Neural progenitor cell (in vitro differentiated cells): ENCODE measurements at places on chromosomes 2 and 18.

DNA sequence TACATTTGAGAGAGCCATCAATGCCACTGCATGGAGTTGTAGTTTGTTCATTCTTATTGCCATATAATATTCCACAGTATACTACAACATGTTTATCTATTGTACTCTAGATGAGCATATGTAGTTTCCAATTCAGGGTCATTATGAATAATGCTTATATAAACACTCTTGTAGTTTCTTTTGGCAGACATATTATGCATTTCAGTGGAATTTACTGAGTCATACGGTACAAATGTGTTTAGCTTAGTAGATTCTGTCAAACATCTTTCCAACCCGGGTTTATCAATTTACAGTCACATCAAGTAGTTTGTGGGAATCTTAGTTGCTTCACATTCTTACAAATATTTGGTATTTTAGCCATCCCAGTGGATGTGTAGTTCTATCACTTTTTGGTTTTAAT, 161.1 kb downstream of the KCNH7 start:
- no peak for DNase-seq

- no peak for DNase-seq
Observed at GRCh38 chr18:46915800-46916550, 1.3 kb downstream of the PIAS2 start.

DNA sequence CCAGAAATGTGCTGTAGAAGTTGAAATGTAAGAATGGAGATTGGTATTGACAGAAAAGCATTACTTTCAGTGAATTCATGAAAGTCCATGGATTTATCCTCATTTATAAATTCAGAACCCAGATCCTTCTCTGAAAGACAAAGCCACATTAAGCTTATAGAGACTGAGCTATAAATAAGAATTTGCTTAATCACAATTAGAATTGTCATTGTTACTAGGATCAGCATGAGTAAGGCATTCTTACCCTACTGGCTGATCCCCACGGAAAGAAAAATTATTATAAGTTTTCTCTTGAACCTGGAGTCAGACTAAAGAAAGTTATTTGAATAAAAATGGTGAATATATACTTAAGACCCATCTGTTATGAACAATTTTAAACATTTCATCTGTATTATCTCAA, 199.2 kb upstream of the DTNA start:
- DNase-seq = no peak

GRCh38 chr2:145927131-145927950, 1407.4 kb upstream of the ZEB2 start:
- DNase-seq = no peak

DNA sequence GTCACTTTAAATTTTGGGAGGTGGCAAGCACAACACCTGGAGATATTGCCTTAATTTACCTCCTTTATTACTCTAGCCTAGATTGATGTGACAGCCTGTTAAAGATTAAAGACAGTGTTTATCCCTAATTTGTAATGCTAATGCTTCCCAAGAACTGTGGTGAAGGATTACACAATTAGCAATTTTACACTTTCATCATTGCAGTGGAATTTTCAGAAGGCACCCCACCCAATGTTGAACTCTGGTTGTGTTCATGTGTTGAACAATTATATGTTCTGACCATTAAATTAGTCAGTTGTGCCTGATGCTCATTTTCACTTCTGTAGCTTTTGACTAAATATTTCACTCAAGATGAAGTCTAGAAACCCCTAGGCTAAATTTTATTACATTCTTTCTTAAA, 317.1 kb upstream of the CWC22 start:
- DNase-seq = no peak

DNA sequence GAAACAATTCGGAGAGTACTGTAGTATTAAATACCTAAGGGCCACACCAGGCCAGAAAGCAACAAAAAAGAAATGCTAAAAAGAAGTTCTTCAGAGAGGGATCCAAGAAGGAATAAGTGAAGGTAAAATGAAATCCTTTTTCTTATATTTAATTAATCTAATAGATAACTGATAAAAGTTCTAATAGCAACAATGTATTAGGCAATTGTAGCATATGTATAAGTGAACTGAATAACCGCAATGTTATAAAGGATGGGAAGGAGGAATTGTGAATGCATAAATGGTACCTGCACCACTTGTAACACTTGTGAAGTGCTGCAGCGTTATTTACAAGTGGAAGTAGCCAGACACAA, 21.8 kb downstream of the TMSB10 start:
- DNase-seq = no peak

GRCh38 chr2:199018826-199019225, 438.9 kb downstream of the SATB2 start:
- DNase-seq = no peak

DNA sequence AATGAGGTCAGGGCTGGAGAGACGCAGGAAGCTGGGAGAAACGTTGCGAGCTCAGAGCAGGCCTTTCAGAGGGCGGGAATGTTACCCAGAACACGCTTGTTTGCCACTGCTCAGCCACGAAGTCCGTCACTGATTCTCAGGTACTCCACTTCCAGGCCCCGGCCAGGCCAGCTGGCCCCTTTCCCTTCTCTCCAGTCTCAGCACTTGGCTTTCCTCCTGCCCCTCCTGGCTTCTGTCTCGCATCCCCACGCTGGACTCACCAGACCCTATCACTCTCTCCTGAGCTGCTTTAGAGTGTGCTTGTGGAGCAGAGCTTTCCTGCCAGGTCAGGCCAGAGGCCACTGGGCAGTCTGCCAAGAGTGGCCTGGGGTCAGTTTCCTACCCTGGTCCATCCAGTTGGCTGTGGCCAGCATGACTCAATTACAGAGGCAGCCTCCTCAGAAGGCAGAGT, 151.4 kb downstream of the TWIST2 start:
- DNase-seq = no peak

- no peak for DNase-seq
Observed at GRCh38 chr2:159916511-159916910, 118.5 kb upstream of the CD302 start.

DNA sequence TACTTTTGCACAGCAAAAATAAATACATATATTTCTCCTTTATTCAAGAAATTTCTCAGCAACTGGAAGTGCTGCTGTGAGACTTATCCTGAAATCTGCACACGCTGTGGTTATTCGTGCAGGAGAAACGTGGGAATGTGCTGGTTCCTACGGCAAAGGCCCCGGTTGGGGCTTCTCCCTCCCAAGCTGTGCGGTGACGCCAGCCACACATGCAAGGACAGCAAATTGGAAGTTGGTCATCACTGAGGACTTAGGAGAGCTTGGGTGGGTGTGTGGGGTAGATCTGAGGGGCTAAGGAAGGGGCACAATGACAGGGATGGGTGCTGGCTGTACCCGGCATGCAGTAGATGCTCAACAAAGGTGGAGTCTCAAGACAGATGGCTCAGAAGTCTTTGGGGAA, 16.5 kb upstream of the MTCL1 start:
- no peak for DNase-seq

DNA sequence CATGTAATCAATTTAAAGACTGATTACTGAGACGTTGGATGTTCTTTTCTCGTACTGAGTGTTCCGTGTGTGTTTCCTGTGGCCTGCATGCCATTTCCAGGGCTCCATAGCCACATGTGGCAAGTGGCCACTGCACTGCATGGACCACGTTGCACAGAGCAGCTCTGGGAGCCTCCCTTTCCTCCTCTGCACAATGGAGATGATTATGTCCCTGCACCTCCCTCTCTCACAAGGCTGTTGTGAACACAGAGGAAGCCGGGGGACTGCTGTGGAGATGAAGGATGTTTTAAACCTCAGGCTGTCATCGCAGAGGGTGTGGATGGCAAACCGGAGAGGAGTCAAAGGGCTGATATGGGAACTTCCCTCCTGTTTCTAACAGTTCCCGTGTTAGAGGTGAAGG, 87.7 kb downstream of the TGOLN2 start:
- DNase-seq = no peak

DNA sequence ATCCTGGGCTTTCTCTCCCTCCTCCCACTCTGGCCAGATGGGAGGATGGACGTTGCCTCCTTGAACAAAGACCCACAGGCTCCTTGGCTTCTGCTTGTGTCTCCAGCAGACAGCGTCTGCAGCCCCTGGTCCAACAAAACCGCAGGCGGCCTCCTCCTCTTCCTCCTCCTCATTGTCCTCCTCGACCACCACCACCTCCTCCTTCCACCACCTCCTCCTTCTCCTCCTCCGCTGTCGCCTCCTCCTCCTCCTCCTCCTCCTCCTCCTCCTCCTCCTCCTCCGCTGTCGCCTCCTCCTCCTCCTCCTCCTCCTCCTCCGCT, 45.7 kb upstream of the ALPP start:
- no peak for DNase-seq

GRCh38 chr2:173589604-173590275, 235.1 kb downstream of the CDCA7 start:
- no peak for DNase-seq

DNA sequence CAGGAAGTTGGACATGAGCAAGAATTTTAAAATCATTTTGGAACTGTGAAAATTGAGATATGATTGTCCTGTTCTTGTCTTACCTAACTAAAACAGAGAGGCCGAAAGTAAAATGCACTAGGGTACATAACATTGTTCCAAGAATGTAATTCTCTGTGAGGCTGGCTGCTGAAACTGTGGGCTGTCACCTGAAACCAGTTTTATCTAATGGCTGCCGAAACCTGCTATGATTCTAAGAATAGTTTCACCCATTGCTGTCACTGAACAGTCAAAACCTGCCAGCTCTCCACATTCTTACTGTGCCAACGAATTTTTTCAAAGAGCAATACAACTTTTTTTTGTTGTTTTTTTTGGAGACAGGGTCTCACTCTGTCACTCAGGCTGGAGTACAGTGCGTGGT, 119.3 kb upstream of the ZSWIM2 start:
- DNase-seq = no peak

- DNase-seq = no peak
Observed at GRCh38 chr2:8452979-8453903, 228.6 kb upstream of the ID2 start.

GRCh38 chr2:60880643-60881046, 729 bp upstream of the REL start:
- no peak for DNase-seq

DNA sequence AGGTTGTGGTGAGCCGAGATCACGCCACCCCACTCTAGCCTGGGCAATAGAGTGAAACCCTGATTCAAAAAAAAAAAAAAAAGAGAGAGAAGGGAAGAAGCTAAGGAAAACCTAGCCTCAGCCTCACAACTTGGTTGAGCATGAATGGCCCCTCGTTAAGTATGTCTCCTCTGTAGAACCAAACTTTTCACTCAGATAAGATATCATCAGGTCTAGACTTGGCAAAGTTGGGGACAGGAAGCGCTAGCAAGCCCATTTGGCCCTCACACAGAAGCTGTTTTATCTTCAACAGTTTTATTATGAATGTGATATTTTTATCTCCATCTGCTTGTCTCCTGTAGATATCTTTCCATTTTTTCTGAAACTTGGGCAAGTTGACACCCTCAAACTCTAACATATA, 3.5 kb upstream of the ASXL2 start:
- no peak for DNase-seq

- DNase-seq = no peak
Observed at GRCh38 chr18:61196750-61197149, 136.5 kb upstream of the CDH20 start.

DNA sequence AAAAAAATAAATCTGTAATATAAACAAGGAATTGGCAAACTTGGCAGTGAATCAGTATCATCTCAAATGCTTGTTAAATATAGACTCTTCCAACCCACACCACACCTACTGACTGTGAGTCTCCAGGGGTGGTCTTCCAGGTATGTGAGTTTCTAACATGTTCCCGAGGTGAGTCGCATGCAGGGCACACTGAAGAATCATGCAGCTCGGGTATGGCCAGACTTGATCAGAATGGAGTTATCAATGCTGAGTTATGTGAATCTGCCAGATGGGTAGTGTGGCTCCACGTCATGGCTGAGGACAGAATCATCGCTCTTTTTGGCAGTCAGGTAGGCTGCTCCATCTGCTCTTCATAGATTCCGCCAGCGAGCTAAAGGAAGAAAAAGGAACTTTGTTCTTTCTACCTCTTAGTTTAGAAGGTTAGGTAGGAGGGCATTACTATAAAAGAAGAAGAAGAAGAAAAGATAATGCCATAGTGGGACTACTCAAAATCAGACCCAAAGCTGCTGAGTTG, 1279.7 kb upstream of the ZEB2 start:
- no peak for DNase-seq

DNA sequence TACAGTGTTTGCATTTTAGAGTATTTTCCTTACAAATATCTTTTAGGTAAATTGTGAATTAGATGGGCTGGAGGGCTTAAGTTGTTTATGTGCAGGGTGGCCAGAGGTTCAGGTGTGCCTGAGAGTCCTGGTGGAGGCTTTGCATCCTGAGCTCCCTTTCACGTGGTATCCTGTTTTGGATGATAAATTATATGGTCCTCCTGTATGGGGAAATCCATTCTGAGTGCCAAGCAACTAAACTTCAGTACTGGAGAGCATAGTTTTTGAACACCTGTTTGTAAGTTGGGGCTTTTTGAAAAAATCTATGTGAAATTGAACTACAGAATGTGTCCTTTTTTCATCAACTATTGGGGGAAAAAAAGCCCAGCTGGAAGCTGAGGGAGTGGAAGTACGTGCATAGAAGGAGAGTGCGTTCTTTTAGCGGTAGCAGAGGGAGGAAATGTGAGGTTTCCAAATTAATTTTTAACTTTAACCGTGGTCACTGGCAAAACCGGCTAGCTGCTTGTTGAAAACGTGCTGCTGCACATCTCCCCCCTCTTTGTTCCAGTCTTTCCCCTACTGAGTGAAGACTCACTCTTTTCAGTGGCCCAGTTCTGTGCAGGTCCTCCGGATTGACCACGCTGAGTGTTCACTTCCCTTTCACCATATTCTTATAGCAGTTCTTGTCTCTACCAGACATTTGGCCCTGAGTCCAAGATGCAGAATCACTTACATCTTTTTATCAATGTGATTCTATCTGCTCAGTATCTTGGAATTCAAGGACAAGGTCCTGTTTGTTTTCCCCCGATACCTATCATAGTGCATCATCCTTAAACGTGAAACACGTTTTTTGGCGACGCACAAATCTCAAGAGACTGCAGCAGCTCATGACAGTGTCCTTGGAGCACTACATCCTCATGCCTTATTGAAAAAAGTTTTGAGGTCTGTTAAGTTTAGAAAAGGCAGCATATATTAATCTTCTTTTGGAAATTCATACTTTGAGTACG, 15.3 kb downstream of the CNOT11 start:
- no peak for DNase-seq

DNA sequence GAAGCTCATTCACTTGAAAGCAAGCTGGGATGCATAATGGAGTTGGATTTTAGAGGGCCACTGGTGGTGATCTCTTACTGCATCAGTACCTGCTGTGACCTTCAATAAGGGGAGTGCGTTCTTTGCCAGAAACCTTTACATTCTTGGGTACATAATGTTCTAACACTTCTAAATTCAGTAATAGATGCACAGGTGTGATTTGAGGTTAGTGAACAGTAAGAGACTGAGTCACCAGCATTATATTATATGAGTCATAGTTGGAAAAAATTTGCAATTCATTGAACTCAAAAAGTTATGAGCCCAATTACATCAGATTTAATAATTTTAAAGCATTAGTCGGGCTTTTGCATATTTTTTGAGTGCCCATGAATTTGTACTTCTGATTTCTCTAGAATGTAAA, 803.3 kb downstream of the ADCYAP1 start:
- DNase-seq = no peak

GRCh38 chr18:80147037-80147417, 38.0 kb downstream of the ADNP2 start:
- no peak for DNase-seq
